ENCODE measurements at places on chromosomes 7 and 10.
A peak's percentile ranks its signal among the peaks of the same experiment; 100 is the strongest.

DNA sequence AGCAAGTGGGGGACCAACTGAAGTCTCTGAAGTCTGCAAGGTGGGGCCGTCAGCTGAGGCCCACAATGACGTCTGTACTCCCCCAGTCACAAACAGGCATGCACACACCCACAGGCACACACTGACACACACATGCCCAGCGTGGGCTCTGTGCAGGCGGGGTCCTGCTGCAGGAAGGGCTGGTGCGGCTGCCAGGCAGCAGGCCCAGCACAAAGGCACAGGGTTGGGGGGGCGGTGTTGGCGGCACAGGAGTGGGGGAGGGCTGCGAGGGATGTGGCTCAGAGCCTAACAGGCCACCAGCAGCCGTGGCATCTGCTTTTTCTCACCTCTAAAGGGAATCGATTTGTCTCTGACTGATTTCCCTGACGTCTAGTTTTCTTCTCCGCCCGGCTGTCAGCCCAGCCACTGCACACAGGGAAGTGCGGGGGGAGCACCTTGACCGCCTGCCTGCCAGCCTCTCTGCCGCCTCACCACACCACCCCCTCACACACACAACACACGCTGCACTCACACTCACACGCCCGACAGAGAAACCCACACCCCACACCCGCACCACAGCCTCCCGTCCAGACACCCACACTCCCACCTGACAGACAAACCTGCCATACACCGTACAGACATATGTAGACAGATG lies 43.5 kb upstream of the ZMIZ1 start:
- peak; percentile 53 for DNase-seq

DNA sequence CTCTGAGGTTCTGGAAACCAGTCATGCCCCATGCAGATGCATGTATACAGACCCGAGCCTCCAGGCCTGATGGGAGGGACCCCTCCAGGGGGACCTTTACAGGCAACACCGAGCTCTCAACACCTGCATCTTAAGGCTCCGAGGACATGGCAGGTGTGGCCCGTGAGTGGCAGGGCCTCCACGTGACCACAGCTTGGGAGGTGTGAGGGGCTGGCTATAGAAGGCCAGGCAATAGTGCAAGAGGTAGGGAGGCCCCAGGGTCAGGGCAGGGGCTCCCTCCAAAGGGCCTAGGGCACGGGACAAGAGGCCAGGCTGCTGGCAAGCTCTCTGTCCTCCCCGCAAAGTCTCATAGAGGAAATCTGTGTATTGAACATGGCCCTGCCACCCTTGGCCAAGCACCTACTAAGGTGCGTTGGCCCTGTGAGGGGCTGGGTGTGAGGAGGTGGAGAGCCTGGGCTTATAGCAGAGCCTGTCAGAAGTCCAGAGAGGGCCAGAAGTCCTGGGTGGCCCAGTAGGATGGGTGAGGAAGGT lies 134.2 kb downstream of the PTPN20 start:
- no peak for DNase-seq

GRCh38 chr7:137923380-137923779 lies 76.6 kb upstream of the DGKI start:
- no peak for DNase-seq

DNA sequence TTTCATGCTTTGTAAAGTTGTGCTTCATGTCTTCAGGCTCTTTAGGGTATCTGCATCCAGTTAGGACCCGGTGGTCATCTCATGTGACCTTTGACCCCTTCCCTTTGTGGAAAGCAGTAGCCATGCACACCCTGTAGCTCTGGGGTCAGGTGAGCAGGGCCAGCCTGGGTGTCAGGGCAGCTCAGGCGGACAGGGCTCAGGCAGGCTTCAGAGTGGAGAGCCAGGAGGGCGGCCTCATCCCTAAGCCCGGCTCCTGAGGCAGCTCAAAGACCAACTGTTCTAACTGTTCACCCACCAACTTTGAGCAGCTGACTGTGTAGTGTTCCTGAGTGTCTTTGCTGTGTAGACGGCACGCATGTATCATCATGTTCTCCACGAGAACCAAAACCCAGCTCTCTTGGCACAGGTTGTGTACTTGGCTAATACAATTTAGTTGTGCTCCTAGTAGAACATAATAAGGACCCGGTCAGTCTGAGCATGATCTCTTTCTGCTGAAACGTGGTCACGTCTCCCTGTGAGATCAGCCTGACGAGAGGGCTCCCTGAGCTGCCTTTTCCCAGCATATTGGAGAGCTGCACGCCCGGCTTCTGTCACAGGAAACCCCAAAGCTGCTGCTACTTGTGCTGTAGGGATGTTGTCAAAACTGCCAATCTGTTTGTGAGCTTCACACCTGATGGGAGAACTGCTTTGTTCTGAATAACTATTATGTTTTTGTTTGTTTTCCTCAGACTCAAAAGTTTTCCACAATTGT lies 30.0 kb downstream of the EEPD1 start:
- no peak for DNase-seq

DNA sequence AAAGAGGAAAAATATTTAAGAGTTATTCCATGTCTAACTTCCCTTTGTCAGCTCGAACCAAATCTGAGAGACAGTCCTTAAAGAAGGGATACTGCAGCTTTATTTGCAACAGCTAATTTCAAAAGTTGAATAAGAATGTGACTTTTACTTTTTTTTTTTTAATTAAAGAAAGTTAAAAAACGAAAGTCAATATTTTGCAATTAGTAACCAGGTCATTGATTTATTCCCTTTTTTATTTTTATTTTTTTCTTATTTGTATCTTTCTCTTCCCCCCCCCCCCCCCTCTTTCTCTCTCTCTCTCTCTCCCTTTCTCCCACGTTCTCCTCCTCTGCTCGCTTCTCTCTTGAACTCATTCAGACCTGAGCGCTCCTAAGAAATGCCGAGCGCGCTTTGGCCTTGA lies 209.5 kb downstream of the TCF7L2 start:
- no peak for DNase-seq

DNA sequence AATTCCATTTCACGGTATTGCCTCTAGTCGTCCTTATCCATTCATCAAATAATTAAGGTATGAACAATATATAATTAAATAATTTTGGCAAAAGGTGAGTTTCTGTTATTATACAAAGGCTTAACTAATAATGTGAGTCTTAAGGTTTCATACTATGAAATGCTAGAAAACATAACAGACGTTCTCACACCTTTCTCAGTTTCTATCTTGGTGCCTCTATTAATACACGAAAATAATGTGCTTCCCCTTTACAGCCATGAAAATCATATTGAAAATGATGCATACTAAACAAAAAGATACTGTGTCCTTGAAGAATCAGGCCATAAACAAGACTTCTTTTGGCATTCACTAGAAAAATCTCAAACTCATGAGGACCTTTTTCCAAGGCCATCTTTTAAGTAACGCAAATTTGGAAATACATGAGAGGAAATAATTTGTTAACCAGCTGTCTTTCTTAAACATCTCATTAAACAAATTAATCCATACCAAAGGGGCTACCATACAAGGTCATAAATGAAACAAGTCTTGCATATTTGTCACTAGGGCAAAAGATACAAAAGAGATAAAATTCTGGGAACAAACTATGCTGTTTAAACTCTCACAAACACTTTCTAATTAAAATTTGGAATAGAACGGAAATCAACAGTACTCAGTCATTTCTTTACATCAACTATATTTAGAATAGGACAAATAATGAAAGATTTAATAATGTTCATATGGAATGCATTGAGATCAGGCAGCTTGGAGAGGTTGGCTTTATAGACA lies 53.9 kb upstream of the CAV2 start:
- no peak for DNase-seq

DNA sequence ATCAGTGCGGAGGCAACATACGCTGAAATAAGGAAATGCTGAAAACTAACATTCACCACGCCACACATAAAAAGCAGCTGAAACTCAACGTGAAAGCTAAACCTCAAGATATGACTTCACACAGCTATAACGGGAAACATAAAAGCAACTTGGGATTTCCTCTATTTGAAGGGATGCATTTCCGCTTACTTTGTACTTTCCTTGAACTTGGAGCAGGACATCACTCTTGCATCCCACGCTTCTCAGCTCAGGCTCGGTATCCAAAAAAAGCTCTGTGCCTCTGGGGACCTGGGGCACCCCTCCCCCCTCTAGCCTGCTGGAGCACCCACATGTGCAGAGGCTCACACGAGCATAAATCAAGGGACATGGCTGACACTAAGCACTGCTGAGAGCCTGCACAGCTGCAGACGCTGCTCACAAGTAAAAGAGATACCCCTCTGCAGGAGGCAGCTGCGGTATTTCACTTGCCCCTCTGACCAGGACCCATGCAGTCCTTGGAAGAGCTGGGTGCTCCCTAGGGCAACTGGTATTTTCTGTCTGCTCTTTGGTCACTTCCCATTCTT lies 34.2 kb downstream of the PARD3 start:
- DNase-seq = no peak

- DNase-seq = no peak
Measured at GRCh38 chr10:76711222-76711997, 926.2 kb downstream of the KCNMA1 start.

DNA sequence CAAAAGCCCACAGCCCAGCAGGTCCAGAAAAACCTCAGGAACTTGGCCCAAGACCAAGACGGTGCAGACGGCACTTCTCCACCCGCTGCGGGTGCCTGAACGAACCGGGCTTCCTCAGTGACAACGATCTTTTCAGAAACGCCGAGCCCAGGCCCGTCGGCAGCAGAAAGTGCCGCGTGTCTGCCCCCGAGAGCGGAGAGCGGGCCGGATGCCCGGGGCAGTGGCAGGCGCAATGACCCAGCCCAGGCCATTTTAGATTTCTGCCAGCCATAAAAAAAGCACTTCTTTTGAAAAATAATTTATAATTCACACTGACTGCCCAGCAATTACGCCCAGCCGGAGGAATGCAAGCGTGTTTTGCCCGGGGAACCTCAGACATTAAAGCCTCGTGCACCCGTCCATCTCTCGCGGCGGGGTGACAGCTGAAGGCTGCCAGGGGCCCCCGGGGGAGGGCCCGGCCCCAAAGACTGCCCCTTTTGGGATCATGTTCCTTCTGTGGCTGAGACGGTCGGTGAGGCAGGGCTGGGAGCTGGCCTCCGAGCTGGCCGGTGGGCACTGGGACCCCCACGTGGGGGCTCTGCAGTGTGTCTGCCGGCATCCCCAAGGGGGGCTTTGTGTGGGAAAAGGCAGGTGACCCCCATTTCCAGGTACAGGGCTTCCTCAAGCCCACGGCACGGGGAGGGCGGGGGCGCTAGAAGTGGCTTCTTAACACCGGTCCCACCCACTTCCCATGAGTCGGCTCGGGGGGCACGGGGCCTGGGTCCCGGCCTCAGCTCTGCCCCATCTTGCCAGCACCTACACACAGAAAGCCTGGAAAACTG lies 71.3 kb upstream of the PDGFA start:
- no peak for DNase-seq

GRCh38 chr7:42673951-42674350 lies 237.9 kb downstream of the C7orf25 start:
- DNase-seq = no peak

- no peak for DNase-seq
Measured at GRCh38 chr10:113005380-113005779, 55.3 kb downstream of the TCF7L2 start.

GRCh38 chr7:139613971-139614411 lies 90.5 kb downstream of the CLEC2L start:
- DNase-seq = no peak

GRCh38 chr10:129417870-129418269 lies 49.2 kb upstream of the MGMT start:
- no peak for DNase-seq

- DNase-seq = no peak
Measured at GRCh38 chr7:24705461-24705954, 51.8 kb downstream of the GSDME start.

DNA sequence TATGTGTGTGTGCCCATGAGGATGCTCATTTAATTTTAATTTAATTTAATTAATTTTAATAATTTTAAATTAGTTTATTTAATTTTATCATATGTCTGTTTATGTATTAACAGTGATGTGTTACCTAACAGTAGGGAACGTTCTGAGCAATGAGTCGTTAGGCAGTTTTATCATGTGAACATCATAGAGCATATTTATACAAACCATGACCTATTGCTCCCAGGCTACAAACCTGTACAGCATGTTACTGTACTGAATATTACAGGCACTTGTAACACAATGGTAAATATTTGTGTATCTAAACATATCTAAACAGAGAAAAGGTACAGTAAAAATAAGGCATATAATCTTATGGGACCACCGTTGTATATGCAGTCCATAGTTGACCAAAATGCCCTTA lies 13.7 kb upstream of the CFAP69 start:
- no peak for DNase-seq

DNA sequence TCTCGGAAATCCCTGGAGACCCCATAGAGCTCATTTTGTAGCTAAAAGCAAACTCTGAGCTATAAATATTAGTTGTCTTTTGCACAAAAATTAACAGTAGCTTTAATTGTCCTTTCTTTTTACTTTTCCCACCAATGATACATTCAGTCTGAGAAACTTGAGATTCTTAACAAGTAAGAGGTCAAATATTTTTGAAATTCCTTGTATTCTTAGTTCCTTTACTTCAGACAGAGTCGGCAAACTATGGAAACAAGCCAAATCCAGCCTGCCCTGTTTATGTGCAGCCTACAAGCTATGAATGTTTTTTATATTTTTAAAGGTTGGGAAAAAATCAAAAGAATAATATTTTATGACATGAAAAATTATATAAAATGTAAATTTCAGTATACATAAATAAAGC lies 146.6 kb downstream of the CTNNA3 start:
- no peak for DNase-seq

- DNase-seq = no peak
Measured at GRCh38 chr10:58641708-58642107, 129.0 kb downstream of the BICC1 start.

GRCh38 chr10:72812415-72812752 lies 81.2 kb upstream of the OIT3 start:
- DNase-seq = no peak

DNA sequence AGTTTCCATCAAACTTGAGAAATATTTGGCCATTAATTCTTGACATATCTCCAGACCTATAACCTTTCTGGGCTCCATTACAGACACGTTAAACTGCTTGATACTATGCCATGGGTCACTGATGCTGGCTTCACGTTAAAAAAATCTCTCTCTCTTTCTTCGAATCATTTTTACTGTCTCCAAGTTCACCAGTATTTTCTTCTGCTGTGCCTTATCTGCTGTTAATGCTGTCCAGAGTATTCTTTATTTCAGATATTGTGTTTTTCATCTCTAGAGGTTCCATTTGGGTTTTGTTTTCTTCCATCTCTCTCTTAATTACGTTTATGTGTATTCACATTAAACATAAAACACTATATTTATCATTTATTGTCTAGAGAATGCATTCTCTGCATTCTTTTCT lies 12.8 kb upstream of the PRPF18 start:
- DNase-seq = no peak

GRCh38 chr7:121228779-121229178 lies 100.0 kb upstream of the WNT16 start:
- DNase-seq = no peak

GRCh38 chr10:26543567-26544306 lies 105.6 kb downstream of the APBB1IP start:
- DNase-seq = no peak

DNA sequence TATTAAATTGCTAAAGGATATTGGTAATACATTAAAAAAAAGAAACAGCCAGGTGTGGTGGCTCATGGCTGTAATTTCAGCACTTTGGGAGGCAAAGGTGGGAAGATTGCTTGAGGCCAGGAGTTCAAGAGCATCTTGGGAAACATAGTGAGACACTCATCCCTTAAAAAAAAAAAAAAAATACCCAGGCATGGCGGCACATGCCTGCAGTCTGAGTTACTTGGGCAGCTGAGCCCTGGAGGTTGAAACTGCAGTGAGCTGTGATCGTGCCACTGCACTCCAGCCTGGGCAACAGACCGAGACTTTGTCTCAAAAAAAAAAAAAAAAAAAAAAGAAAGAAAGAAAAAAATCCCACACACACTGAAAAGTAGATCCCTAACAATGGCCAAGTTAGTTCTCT lies 59.7 kb downstream of the MACC1 start:
- DNase-seq = no peak

GRCh38 chr10:129972966-129973673 lies 9.0 kb upstream of the EBF3 start:
- no peak for DNase-seq
